HFF-Myc (cell line): ENCODE measurements at places on chromosomes 16 and 17.

DNA sequence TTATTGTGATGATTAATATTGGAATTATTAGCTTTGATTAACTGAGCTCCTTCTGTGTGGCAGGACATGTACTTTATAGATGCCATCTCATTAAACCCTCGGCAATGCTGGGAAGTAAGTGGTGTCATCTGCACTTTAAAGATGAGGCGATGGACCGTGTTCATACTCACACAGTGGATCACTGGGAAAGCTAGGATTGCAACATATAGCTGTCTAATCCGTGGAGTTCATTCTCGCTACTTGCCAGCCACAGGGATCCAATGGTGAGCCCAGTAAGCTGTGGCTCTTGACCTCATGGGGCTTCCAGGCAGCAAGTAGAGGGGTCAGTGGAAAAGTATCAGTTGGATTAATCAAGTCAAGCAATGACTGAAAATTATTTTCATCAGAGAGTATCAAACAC lies 587.9 kb downstream of the CDH13 start:
- no peak for DNase-seq

- DNase-seq, result no peak
Measured at GRCh38 chr17:18025241-18025944, 13.6 kb downstream of the ATPAF2 start.

DNA sequence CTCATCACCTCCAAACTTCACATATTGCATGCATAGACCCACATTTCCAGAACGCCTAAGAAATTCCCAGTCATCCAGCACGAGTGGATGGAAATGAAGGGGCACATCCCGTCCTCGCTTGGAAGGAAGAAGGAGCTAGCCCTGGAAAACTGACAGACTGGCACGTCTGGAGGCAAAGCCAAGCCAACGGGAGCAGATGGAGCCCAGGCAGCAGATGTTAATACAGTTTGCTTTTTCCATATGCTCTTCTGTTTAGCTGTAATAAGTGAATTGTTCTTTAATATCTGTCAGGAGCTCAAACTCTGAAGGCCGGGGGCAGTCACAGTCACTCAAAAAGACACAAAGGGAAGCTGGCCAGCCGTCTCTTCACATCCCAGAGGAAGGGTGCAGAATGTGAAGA lies 187.7 kb downstream of the XYLT1 start:
- DNase-seq, result no peak

DNA sequence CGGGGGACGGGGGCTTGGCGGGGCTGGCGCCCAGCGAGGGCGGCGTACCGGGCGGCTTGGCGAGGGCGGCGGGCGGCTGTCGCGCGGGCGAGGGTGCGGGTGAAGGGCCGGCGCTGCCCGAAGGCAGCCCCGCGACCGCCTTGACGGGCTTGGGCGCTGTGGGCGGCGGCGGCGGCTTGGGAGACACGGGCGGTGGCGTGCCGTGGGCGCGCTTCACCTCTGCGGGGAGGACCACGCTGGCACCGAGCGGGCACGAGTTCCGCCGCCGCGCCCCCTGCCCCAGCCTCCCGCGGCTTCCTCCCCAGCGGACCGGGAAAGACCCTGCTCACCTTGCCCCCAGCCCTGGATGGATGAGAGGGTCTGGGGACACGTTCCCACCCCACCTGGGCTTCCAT lies 17.3 kb downstream of the CASKIN1 start:
- DNase-seq, result no peak
